Activated CD8-positive, alpha-beta memory T cell treated with anti-CD3 and anti-CD28 coated beads for 4 hours (primary cell): ENCODE measurements at places on chromosomes 11 and 22.

- DNase-seq = no peak
These were observed 20.8 kb downstream of the ABTB2 start for GRCh38 chr11:34337016-34337415.

DNA sequence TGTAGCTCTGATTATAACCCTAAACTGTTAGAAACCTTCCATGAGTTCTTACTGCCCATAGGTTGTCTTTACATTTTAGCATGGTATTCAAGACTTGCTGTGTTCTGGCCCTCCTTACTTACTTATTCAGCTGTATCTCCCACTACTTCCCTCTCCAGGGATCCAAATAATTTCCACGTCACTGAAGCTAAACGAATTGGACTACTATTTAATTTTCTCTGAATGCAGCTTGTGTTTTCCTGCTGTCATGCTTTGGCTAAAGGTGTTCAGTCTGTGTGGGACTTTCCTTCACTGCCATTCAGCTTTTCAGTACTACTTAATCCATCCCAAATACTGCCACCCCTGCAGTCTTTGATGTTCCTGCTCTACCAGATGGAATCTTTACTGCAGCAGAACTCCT lies 88.3 kb downstream of the UVRAG start:
- no peak for DNase-seq

- no peak for DNase-seq
These were observed 4.8 kb upstream of the OR52I1 start for GRCh38 chr11:4589017-4589416.

GRCh38 chr11:19935507-19935906 lies 222.9 kb downstream of the NAV2 start:
- no peak for DNase-seq

DNA sequence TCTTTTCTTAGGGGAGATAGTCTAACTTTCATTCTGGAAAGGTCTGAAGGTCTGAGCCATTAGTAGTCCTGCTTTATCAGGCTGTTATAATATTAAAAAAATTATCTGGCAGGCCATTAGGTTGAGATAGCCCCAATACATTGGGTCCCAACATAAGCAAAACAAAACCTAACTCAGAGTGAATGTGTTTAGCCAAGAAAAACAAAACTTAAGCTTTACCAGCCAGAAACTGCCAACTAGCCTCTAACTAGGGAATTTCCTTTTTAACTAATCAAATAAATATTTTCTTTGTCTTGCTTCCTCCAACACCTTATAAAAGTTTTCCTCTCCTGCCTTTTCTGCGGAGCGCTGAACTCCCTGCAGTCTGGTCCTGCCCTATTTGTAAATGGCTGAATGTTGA lies 1137.7 kb upstream of the CNTN5 start:
- no peak for DNase-seq

DNA sequence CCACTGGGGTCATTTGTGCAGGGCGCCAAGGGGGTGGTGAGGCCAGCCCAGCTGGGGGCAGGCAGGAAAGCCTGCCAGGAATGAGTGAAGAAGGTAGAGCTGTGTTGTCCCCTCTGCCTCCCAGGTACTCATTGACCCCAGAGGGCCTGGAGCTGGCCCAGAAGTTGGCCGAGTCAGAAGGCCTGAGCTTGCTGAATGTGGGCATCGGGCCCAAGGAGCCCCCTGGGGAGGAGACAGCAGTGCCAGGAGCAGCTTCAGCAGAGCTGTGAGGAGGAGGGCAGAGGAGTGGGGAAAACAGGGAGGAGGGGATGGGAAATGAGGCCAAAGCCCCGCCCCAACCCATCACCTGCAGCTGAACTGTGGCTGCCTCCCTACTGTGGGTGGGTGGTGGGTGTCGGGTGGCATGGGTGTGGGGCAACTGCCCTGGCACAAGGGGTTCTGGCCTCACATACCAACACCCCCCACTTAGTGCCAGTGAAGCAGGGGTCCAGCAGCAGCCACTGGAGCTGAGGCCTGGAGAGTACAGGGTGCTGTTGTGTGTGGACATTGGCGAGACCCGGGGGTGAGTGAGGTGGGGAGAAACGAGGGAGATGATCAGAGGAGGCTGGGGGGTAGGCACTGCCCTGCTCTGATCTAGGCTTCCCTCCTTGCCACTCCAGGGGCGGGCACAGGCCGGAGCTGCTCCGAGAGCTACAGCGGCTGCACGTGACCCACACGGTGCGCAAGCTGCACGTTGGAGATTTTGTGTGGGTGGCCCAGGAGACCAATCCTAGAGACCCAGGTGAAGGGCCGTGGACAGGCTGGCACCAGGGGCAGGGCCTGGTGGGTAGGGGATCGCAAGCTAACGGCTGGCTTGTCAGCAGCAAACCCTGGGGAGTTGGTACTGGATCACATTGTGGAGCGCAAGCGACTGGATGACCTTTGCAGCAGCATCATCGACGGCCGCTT lies 3.0 kb downstream of the MUS81 start:
- no peak for DNase-seq

DNA sequence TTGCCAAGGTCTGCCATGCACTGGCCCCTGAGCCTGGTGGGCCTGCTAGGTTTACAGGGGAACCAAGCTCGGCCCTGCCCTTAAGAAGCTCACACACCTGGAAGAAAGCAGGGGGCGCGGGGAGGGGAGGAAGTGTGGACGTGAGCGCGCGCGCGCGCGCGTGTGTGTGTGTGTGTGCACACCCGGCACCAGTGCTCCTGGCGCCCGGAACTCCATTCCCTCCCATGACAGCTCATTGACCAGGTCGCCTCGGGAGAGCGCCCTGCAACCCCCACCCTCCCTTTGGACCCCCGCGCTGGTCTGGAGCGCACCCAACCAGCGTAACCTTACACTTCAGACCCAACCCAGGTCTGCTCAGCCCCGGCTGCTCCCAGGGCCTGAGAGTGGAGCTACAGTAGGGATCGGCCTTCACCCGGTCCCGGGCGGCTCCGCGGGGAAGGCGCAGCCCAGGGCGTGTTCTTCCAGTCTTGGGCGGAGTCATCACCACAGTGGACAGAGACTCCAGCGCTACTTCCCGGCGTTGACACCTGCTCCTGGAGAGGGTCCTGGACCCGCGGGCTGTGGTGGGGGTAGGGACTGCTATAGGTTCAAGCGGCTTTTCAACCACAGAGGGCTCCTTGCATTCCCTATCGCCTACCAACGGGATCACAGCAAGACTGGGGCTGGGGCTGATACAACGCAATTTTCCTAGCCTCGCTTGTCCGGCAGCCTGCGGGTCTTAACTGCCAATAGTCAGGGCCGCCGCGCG lies 1.5 kb downstream of the GALNT18 start:
- DNase-seq = no peak

GRCh38 chr22:48855593-48856307 lies 971.9 kb downstream of the BRD1 start:
- DNase-seq = no peak

DNA sequence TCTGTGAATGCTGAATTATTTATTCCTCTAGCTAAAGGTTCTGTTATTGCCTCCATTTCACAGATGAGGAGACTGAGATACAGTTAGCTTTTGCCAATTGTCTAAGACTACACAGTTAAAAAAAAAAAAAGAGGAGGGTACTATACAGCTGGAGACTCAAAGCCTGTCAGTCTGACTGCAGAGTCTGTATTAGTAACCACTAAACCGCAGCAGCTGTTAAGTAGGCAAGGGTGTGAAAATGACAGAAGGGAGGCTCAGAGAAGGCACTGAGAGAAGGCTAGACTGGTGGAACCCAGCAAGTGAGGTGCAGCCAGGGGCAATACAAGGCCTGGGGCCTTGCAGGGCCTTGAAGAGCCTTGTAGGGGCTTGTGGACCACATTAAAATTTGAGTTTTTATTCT lies 181.2 kb downstream of the CSNK2A3 start:
- DNase-seq = no peak

DNA sequence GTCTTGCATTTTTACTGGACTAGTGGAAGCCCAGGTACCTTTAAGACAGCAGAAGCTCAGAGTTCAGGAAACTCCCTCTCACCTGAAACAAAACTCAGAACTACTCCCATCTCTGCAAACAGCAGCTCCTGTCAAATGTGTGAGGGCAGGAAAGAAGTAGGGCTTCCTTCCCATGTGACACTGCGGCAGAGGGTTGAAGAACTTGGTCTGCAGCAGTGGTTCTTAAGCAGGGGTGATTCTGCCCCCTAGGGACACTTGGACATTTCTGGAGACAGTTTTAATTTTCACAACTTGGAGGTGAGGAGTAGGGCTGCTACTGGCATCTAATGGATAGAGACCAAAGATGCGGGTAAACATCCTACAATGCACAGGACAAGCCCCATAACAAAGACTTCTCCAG lies 63.4 kb downstream of the RCN1 start:
- no peak for DNase-seq

DNA sequence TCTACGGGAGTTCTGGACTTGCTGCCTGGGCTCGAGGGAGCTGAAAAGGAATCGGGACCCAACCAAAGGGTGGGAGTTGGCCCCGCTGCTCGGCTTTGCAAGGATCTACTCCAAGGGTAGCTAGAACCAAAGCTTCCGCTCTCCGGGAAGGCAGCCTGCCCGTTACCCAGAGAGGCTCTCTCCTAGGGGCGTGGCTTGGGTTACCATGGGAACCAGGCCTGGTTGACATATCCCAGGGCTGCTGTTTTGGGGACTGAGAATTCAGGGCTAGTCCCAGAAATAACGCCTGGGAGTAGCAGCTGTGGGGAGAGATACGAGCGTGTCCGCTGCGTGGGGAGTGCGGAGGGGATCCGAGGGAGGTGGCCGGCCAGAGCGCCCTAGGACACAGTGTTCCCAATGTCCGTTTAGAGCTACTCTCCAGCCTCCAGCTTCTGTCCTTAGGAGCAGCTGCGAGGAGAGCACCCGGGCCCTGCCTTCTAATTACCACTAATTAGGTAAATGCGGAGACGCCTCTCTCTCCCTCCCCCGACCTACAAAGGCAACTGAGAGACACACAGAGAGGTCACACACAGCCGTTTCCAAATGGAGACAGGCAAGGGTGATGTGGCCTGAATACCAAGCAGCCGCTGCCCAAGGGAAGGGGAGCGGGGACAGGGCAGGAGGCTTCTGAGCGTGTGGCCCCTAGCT lies 141.6 kb upstream of the CADM1 start:
- DNase-seq = no peak

DNA sequence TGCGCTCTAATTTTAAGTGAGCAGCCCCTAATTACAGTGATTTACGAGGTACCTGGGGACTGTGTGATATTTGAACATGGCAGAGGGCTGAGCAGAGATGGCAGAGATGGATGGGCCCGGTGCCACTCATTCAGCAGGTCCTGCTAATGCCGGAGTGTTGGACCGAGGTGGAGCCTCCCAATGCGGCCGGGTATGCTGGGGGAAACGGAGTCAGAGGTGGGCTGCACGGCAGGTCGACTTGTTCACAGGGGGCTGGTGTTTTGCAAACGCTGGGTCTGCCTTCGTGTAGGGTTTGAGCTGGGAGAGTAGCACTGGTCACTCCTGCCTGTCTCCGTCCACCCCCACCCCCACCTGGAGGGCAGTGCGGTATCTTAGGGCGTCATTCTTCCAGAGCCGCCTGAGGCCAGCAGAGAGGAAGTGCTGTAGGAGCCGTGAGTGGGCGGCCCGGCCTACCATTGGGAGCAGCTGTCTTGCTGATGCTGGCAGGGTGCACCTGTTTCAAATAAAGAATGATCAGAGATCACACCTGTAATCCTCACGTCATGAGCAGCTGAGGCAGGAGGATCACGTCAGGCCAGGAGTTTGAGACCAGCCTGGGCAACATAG lies 122.6 kb downstream of the IGLL1 start:
- DNase-seq = no peak

DNA sequence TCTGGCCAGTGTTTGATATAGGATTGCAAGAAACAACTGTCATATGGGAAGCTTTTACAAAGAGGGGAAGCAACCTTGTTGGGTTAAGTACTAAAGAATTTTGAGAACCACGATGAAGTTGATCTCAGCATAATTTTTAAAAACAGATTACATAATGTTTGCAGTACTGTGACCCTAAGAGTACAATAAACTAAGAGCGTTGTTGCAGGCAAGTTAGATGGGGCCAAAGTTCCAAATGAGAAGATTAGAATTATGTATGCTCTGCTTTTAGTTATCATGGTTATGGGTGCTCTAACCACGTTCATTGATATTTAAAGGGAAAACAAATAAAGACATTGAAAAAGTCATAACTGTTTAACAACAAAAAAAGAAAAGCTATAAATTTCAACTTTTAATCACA lies 177.5 kb downstream of the CNTN5 start:
- no peak for DNase-seq

- no peak for DNase-seq
These were observed 54.0 kb upstream of the PITPNB start for GRCh38 chr22:27972732-27973698.

GRCh38 chr11:61476371-61476770 lies 32.2 kb upstream of the LRRC10B start:
- no peak for DNase-seq

DNA sequence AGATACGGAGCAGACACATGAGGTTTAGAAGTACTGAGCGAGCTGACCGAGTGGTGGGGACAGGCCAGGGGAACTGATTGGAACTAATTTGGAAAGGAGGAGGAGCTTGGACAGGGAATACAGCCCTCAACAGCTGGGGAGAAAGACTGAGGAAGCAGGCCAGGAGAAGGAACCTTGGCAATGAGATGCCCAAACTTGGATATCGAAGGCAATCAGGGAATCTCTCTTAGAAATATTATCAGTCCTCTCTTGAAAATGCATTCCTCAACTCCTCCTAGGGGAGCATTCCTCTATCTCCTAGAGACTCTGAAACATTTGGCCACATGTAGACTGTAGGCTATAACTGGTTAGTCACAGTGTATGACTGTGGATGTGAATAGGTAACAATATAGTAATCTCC lies 284.6 kb downstream of the GUCY1A2 start:
- DNase-seq = no peak

DNA sequence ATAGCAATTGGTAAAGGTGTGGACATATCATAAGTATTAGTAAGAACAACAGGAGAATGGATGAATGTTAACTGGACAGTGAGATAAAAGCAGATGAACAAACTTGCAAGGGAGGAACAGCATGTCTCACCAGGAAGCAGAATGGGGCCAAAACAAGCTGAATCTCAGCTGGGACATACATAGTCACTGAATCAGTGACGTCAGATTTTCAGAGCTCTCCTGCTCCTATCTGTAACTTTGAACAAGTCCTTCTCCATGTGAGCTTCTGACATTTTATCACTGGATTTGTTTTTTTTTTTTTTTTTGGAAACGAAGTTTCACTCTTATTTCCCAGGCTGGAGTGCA lies 118.7 kb downstream of the BBOX1 start:
- DNase-seq = no peak

DNA sequence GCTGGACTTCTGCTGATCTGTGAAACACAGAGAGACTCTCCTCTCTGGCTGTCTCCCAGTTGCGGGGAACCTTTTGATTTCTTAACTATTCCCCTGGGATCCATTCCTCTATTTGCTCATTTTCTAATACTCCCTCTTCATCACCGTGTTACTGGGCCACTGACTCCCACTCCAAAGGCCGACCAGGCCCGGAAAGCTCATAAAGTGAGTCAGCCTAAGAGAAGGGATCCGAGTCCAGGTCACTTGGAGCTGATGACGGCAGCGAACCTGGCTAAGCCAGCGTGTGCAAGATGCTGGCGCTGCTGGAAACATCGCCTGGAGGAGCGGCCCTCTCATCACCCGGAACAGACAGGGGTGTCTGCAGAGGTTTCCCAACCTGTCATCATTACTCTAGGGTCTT lies 112.8 kb downstream of the FBXO7 start:
- no peak for DNase-seq
